ENCODE measurements at places on chromosomes 1 and 21.

- no peak for DNase-seq
Observed at GRCh38 chr1:32962248-32962896, 2.2 kb downstream of the RNF19B start.

DNA sequence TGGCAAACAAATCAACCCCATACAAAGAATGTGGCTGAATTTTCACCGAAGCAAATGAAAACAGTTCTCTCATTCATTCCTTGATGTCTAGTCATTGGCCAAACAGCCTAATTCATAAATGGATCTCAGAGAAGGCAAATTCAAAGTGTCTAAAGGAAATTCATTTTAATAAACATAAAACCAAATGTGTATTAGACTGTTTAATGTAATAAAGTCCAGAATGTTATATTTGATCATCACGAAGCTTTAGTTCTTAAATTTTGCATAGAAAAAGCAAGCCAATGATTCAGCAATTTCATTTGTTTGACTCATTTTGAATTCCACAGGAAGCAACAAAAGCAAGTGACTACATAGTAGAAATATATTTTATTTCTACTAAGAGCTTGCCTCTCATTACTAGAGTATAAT is 379.2 kb upstream of the ADAMTS5 start:
- DNase-seq, result no peak

GRCh38 chr1:182587666-182588499 is 1.2 kb downstream of the RNASEL start:
- no peak for DNase-seq

GRCh38 chr1:160167056-160167455 is 15.7 kb downstream of the ATP1A4 start:
- no peak for DNase-seq

DNA sequence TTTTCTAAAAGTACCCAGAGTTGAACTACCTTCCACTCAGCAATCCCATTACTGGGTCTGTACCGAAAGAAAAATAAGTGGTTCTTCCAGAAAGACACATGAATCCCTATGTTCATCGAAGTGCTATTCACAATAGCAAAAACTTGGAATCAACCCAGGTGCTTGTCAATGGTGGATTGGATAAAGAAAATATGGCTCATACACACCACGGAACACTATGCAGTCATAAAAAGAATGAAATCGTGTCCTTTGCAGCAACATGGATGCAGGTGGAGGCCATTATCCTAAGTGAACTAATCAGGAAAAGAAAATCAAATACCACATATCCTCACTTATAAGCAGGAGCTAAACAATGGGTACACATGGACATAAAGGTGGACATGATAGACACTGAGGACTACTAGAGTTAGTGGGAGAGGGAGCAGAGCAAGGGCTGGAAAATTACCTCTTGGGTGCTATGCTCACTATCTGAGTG is 32.9 kb upstream of the JUN start:
- no peak for DNase-seq

DNA sequence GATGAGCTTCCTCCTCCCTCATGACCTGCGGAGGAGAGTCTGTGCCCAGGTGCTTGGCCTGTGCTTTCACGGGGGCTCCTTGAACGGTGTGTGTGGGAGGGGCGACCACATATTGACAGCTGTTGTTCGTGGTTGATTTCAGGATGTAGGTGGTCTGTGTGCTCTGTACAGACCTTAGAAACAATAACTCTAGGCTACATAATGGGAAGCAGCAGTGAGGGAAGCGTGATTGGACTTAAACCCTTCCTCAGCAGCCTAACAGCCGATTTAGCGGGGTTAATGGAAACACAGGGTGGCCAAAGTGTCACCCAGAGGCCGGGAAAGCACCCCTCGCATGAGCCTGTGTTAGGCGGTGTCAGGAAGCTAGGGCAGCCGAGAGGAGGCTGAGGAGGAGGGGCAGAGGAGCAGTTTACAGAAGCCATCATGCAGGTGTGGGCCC is 56.0 kb downstream of the TBCE start:
- DNase-seq, result no peak

- DNase-seq, result no peak
Observed at GRCh38 chr1:184818646-184819045, 64.0 kb upstream of the EDEM3 start.

- DNase-seq, result no peak
Observed at GRCh38 chr1:36542024-36542961, 59.6 kb upstream of the CSF3R start.

DNA sequence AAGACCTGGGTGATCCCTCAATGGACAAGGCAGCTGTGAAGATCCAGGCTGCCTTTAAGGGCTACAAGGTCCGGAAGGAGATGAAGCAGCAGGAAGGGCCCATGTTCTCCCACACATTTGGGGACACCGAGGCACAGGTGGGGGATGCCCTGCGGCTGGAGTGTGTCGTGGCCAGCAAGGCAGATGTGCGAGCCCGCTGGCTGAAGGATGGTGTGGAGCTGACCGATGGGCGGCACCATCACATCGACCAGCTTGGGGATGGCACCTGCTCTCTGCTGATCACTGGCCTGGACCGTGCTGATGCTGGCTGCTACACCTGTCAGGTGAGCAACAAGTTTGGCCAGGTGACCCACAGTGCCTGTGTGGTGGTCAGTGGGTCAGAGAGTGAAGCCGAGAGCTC is 85.2 kb downstream of the TRIM11 start:
- DNase-seq, result no peak

GRCh38 chr1:207565546-207566468 is 69.8 kb downstream of the CR1 start:
- DNase-seq, result peak; percentile 34

DNA sequence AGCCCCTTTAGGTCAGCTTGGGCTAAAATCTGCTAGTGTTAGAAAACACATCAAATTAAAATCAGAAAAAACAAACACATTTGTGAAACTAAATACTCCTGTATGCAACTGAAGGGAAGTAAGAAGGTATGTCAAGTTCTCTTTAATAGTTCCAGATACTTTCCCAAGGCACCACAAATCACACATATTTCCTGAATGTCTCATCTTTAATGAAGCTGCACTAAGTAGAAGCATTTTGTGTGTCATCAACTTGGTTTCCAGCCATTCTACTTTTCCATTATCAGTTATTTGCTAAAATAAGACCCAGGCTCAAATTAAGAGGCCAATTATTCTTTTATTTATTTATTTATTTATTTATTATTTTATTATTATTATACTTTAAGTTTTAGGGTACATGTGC is 34.7 kb downstream of the CRB1 start:
- no peak for DNase-seq

GRCh38 chr21:44492567-44493385 is 37.5 kb downstream of the LRRC3 start:
- no peak for DNase-seq

DNA sequence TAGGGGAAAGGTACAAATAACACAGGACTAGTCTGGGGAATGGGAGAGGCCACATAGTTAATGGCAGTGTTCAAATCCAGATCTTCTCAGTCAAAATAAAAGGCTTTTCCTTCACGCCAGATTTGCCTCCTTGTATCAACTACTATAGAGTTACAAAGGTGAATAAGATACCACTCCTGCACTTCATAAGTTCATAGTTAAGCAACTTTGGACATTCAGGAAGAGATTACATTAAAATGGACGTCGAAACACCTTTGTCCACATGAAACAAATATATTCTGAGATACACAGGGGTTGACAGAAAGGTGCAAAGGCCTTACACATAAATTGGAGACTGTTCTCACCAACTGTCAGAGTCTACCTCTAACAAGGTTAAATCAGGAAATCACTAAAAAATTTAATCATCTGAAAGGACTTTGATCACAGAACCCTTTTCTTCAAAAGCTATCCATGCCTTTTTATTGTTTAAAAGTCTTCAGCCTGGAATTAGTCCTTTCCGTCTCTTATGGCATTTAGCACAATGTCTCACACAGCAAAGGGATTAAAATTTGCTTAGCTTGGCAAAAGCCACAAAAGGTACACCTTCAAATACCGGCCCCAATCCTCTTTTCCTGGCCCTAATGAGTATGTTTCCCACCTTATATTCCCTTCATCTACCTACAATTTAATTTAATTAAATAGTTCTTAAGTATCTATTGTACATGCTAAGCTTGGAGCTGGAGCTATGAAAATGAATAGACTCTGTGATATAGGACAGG is 8.1 kb downstream of the F5 start:
- no peak for DNase-seq

GRCh38 chr1:201226859-201227488 is 36.4 kb downstream of the IGFN1 start:
- DNase-seq, result no peak

- no peak for DNase-seq
Observed at GRCh38 chr1:88289401-88290102, 394.5 kb upstream of the PKN2 start.

GRCh38 chr1:10451287-10451686 is 1.5 kb downstream of the CORT start:
- DNase-seq, result no peak

GRCh38 chr1:204516180-204516879 is at the start of gene MDM4:
TSS of gene MDM4 (plus strand) at chr1:204516406. CDS start at chr1:204525519, 9,113 bp downstream.
- DNase-seq, result peak; percentile 97

DNA sequence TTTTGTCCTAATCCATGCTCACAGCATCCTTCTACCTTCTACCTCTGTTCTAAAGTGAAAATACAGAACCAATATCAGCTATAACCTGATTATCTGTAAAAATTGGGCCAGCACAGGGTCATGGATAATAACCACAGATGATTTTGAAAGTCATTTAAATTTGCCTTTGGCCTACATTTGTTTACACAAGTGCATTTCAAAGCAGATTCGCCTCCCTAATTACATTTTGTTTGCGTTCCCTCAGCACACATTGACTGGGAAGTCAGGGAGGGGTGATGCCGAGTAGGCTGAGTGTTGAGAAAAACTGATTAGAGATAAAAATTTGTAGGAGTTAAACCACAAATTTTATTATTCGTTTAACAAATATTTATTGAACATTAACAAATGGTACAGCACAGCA is 19.2 kb upstream of the RGS8 start:
- DNase-seq, result no peak

DNA sequence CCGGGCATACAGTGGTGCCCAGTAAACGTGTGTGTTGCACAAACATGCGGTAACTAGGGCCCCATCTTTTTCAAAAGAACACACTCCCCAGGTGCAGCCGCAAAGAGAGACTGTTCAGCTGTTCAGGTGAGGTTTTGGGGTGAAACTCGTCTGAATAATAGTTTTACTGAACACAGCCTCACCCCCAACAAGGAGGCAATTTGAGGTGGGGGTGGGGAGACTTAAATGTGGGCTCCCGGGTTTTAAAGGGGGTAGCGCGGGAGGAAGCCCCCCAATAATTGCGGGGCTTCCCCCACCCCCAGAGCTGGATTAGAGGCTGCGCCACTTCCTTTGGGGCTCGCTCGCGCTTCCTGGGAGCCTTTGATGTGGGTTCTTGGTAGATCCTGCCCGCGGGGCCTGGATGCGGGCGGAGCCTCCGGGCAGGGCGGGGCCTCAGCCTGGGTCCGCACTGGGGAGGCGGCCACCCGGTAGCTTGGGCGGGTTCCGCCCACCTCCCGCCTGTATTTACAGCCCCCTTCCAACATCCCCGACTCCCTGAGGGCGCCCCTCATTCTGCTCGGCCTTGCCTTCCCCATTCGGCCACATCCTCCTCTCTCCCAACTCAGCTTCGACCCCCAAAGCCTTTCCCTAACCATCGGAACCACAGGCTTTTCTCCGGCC is 6.4 kb upstream of the EPHA2 start:
- no peak for DNase-seq

Data from HCT116 (cell line).